ENCODE measurements at places on chromosomes 12 and 14.
A peak's percentile ranks its signal among the peaks of the same experiment; 100 is the strongest.

- DNase-seq = no peak
Observed at GRCh38 chr14:71651228-71651627, 281.0 kb upstream of the RGS6 start.

GRCh38 chr14:91839749-91840148 lies 27.6 kb downstream of the TC2N start:
- no peak for DNase-seq

- DNase-seq = no peak
Observed at GRCh38 chr12:107108995-107109508, 15.7 kb upstream of the CRY1 start.

GRCh38 chr14:86203843-86204242 lies 673.9 kb downstream of the FLRT2 start:
- peak; percentile 21 for DNase-seq

All from suppressor macrophage (primary cell).